ENCODE measurements at places on chromosomes 11 and 22. TPM values are rescaled to one million over a fixed set of nuclear protein-coding genes. Genes with fewer than 3 reads are reported as not detected.

MPZL3 gene
- 3.9 TPM for total RNA-seq

TM7SF2 gene
- total RNA-seq = 40.1 TPM

WNT7B gene
- 0.24 TPM for total RNA-seq

SUSD2 gene
- 1.5 TPM for total RNA-seq

OR5B21 gene
- total RNA-seq = not detected

KBTBD3 gene
- 6.1 TPM for total RNA-seq

GRAP2 gene
- not detected for total RNA-seq

AQP11 gene
- 1.2 TPM for total RNA-seq

APOBEC3H gene
- total RNA-seq = 0.47 TPM

CXCR5 gene
- not detected for total RNA-seq

FAM181B gene
- total RNA-seq = 0.37 TPM

UBQLNL gene
- not detected for total RNA-seq

MS4A6A gene
- not detected for total RNA-seq

GAS2 gene
- total RNA-seq = 1.7 TPM

APBB1 gene
- 23.6 TPM for total RNA-seq

TANGO2 gene
- total RNA-seq = 13.6 TPM

RASSF7 gene
- 22.3 TPM for total RNA-seq

OR52E5 gene
- not detected for total RNA-seq

ZDHHC8 gene
- 64.0 TPM for total RNA-seq

SLC5A4 gene
- total RNA-seq = not detected

DGAT2 gene
- 2.6 TPM for total RNA-seq

Data from H1 (cell line).